ENCODE measurements at places on chromosomes 12 and 14.

DNA sequence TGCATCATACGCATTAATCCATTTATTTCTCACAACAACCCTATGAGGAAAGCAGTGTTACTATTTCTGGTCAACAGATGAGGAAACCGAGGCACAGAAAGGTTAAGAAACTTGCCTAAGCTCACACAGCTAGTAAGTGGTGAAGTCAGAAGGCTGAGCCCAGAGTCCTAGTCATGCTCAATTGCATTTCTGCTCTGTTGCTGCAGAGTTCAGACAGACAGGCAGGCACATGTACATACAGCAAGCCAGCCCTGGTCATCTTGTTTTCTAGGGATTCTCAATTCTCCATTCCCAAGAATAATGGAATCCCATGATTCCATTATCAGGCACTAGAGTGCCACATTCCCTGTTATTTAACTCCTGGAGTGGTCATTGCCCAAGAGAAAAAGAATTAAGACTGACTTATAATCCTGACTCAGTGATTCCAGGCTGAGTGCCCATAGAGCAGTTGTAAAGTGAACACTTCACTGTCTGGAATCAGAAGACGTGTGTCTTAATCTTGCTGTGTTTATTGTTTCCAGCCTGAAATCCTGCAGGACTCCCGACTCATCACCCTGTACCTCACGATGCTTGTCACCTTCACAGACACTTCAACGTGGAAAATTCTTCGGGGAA is 10.7 kb downstream of the UBE3B start:
- DNase-seq: no peak

DNA sequence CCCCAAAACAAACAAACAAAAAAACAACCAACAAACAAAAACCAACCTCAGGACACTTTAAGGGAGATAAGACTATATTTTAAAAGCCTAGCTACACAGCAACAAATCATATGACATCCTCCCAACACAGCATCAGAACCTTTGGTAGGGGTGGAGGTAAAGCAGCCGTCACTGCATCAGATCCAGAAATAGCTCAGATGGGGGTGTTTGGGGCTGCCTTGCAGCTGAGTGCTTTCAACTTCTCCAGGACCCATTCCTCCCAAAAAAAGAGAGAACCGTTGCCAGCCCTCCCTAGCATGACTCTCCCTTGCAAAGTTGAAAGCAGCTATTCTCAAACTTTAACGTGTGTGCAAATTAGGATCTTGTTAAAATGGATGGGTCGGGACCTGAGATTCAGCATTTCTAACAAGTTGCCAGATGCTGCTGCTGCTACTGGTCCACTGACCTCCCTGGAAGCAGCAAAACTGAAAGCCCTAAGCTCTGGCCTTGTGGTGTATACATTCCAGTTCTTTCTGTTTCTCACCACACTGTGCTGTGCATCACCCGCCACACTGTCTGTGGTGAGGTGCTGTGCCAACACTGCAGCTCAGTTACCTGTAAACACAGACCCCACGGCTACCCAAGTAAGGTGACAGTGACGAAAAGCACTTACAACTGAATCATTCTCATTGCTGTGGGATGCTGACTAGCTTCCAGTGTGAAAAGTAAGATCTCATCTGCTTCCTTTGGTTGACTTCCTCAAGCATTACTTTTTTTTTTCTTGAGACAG is 54.0 kb downstream of the SLC38A1 start:
- DNase-seq: no peak

DNA sequence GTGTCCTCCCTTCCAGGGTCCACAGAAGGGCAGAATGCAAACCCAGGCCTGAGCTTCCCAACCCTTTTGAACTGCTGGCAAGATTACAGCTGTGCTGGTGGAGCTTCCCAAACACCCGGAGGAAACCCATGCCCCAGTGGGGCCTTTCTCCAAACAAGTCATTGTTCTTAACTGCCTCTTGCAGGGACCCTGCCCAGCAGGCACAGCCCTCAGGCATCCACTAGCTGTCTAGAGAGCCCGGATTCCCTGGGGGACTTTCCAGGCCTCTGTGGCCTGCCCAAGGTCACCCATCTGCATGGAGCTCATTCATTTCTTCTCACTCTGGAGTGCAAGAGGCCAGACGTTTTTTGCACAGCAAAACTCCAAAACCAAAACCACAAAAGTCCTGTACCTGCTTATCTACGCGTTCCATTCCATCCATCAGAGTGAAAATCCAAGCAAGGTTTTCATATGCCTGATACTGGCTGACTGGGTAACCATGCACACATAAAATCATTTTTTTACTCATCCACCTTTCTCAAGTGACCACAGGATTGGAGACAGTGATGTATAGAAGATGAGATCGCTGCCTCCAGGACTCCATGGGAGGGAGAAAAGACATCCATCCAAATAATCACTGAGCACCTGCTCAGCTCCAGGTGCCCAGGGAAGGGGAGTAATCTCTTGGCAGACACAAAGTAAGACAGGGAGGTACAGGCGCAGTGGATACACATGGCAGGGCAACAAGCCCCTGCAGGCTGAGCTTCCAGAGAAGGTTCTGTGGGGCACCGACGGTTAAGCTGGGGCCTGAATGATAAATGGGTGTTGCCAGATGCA is 17.2 kb upstream of the BDKRB2 start:
- no peak for DNase-seq

DNA sequence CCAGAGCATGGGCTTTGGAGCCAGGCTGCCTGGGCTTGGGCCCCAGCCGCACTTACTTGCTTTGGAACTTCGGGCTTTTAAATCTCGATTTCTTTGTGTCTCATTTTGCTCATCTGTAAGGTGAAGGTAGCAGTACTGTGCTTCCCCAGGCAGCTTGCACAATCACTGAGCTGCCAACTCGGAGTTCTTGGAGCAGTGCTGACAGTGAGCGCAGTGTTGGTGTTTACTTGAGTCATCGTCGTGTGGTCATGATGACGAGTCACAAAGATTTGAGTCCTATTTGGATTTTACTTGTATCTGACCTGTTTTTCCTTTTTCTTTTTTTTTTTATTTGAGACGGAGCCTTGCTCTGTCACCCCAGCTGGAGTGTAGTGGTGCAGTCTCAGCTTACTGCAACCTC is 31.3 kb upstream of the ATF1 start:
- DNase-seq: no peak

DNA sequence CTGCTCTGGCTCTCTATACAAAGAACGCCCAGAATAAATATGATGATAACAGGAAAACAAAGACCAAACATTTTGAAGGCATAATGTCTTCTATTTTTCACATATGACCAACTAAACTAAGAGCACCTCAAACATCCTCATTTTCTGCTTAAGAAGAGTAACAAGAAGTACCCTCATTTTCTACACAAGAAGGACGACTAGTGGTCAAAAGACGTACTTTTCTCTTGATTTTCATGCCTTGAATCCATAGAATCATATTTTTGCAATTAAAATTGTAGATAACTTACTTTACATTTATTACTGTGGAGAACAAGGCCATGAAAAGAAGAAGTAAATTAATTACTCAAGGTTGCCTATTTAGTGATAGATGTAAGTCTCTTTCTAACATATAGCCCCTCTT is 358.6 kb downstream of the DUSP6 start:
- DNase-seq: no peak

GRCh38 chr14:20417250-20418186 is 4.2 kb upstream of the TEP1 start:
- DNase-seq: no peak

DNA sequence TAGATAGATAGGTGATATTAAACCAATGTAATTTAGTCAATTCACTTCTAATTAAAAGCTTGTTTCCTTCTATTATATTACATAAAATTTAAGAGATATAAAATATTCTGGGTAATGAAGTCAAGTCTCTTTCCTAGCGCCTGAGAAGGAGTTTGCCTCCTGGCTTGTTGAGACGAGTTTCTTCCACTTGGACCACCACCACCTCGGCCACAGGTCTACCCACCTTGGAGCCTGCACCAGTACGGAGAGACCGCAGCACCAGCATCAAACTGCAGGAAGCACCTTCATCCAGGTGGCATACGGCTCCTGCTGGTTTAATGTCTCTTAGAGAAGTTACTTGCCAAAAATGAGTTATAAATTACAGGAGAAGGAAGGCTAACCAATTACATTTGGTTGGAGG is 79.0 kb upstream of the SLCO1C1 start:
- no peak for DNase-seq

DNA sequence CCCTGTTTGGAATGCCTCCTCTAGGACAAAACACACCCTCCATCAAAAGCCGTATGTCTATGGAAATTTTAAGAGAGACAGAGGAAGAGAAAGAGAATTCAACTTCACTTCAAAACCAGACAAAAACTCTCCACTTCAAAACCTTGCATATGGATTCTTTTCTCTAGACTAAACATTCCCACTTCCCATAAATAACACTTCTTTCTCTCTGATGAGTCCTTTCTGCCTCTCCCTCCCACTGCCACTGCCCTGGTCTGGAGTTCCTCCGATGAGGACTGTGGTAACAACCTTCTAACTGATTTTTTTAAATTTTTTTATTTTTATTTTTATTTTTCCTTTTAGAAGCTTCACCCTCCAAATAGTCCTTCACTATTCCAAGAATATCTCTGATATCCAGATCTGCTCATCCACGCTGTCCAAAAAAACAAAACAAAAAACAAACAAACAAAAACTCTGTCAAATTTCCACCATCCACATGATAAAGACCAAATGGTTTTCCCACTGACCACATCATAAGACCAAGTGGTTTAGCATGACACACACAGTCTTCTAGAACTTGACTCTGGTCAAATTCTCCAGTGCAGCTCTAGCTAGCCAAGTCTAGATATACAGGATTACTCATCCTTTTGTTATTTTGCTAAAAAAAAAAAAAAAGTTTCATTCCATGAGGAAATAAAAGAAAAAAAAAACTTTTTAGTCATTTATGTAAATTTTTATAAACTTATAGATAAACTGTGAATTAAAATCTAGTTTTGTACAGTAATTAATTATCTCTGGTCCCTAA is 256.0 kb downstream of the PPFIA2 start:
- no peak for DNase-seq

GRCh38 chr14:53265025-53265424 is 111.9 kb upstream of the DDHD1 start:
- DNase-seq: no peak

DNA sequence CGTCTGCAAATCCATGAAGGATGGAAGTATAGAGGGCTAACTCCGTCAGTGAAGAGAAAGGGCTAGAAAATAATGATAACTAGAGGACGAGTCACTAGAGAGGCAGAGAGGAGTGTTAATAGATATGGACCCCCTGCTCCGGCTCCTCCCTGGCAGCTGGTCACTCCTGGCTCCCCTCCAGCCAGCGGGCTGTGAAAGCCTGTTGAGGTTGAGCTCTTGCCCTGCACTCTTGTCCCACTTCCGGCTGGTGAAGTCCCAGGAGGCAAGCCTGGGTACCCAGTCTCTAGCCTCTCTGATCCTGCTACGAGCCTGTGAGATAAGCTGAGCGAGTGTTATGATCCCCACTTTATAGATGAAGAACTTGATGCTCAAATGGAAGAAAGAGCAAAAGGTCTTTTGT is 90.3 kb downstream of the RFX4 start:
- DNase-seq: peak; percentile 58

- no peak for DNase-seq
Measured at GRCh38 chr14:91329486-91330014, 85.0 kb upstream of the GPR68 start.

- DNase-seq: no peak
Measured at GRCh38 chr14:78327426-78328221, 157.5 kb downstream of the NRXN3 start.

DNA sequence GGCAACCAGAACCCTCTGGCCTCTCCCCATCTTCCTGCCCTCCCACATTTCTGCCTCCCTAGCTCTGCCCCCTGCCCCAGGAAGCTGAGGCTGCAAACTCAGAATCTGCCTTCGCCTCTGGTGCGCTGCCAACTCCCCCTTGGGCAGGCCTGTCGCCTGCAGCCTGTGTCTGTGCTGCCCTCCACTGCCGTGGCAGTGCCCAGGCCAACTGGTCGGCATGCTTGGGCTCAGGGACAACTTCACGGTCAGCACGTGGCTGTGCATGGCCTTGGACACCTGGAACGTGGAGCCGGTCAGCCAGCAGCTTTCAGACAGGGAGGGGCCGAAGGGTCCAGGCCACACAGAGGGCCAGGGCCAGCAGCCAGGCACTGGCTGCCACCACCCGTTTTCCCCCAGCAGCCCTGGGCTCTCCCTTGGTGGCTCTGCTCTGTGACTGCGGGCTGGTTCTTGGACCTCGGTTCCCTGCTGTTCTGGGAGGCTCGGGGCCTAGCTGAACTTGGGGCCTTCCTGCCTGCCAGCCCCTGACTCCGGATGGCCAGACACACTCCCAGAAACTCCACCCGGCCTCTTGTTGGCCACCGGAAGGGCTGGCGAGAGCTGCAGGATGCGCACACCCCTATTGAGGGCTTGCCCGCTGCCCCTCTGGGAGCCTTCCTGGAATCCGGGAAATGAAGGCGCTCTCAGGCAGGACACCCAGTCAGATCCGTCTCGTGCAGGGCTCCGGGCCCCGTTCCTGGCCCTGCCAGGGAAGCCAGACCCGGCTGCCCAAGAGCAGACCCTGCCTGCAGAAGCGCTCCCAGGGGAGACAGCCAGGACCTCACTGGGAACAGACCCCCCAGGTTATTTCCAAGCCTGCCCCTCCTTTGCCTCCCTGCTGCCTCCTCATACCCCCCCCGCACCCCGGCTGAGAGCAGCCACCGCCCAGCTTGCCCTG is 34.2 kb upstream of the PPP1R13B start:
- no peak for DNase-seq

DNA sequence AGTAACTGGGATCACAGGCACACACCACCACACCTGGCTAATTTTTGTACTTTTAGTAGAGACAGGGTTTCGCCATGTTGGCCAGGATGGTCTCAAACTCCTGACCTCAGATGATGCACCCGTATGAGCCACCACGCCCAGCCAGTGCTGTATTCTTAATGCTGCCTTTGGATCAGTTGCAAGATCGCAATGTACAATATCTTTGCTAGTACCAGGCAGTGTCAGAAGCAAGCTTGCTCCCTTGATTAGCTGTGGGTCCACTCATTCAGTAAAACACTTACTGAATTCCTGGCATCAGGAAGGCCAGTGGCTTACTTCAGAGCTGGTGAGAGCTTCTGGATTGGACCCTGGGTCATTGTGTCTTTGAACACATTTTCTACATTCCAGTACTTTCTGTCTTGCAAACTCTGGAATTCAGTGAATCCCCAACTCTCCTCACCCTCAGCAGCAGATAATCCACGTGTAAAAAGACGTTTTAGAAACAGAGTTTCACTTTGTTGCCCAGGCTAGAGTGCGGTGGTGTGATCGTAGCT is 1183.7 kb downstream of the AACS start:
- no peak for DNase-seq

- no peak for DNase-seq
Measured at GRCh38 chr12:91186156-91186555, 3.5 kb upstream of the DCN start.

DNA sequence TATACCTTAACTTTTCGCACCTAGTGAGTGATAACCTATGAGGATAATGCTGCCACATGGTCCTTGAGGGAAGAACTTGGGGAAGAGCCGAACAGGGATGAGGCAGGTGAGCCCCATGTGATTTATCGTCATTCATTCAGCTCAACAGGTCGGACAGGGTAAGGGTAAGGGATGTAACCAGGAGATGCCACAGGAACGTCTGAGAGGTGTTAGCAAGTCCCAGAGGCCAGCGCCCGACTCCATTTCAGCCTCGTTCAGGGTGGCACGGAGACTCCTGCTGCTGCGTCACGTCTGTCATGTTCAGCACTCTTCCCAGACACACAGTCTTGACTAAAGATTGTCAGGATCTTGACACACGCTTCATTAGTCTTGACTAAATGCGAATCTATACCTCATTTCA is 23.4 kb upstream of the TIGAR start:
- DNase-seq: no peak

Data from femur (tissue), 1 donor.